ENCODE measurements at places on chromosomes 16 and 17. TPM values are rescaled to one million over a fixed set of nuclear protein-coding genes. Genes with fewer than 3 reads are reported as not detected.

The AATK gene
- total RNA-seq: not detected

The NME1 gene
- total RNA-seq: 162 TPM

The SPNS2 gene
- 2.9 TPM for total RNA-seq

The SOX15 gene
- not detected for total RNA-seq

The METTL9 gene
- 115 TPM for total RNA-seq

The CCDC144A gene
- total RNA-seq: not detected

The PRDM7 gene
- total RNA-seq: not detected

The BEAN1 gene
- 5.6 TPM for total RNA-seq

The CACNG3 gene
- total RNA-seq: not detected

The PRSS36 gene
- not detected for total RNA-seq

The ECI1 gene
- total RNA-seq: 48.2 TPM

Measured in cardiac atrium fibroblast (primary cell).